Vagina (tissue), 2 donors: ENCODE measurements at places on chromosomes 7 and 10.

DNA sequence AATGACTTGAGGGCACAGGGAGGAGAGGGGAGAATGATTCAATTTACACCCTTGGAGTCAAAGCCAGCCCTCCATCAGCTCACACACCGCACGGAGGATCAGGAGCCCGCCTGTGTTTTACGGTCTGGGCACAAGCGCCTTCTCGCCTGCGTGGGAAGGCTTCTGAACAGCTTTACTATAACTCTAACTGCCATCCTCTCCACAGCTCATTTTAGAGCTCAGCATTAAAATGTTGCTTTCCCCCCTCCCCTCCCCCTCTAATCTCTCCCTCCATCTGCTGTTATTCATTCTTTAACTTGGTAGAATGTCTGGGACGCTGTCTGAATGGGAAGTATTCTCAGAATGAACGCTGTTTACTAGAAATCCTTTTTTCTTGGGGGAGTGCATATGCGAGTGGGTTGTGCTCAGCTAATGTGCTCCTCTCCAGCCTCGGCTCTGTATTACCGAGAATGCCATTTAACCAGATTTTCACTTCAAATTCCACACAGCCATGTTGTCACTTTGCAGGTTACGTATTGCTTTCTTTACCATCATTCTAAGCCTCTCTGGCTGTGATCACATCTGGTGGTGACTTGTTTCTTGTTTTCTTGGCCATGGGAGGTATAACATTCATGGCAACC is 140.1 kb downstream of the GFRA1 start:
- peaks cover 12% of the 10 kb centered on the region for H3K4me1 ChIP-seq
- DNase-seq, result no peak
- H3K4me3 ChIP-seq, result no peak overlapping the region
- H3K27ac ChIP-seq, result no peak overlapping the region
- H3K36me3 ChIP-seq, result no peaks in the 10 kb centered on the region
- H3K27me3 ChIP-seq, result no peaks in the 10 kb centered on the region

- no peak overlapping the region for H3K4me3 ChIP-seq
- DNase-seq, result no peak
- no peaks in the 10 kb centered on the region for H3K4me1 ChIP-seq
- no peaks in the 10 kb centered on the region for H3K27me3 ChIP-seq
- H3K27ac ChIP-seq, result no peak overlapping the region
- no peaks in the 10 kb centered on the region for H3K36me3 ChIP-seq
These were observed 97.1 kb upstream of the TMEM168 start for GRCh38 chr7:112887337-112887736.

- no peaks in the 10 kb centered on the region for H3K4me1 ChIP-seq
- no peak overlapping the region for H3K4me3 ChIP-seq
- DNase-seq, result no peak
- H3K27me3 ChIP-seq, result no peaks in the 10 kb centered on the region
These were observed 49.9 kb upstream of the PPP1R3A start for GRCh38 chr7:113968713-113969112.

- H3K4me3 ChIP-seq, result no peak overlapping the region
- H3K4me1 ChIP-seq, result peaks cover 1% of the 10 kb centered on the region
- no peak for DNase-seq
- no peaks in the 10 kb centered on the region for H3K36me3 ChIP-seq
- H3K27ac ChIP-seq, result no peak overlapping the region
These were observed 11.0 kb downstream of the HIBADH start for GRCh38 chr7:27651702-27652101.

DNA sequence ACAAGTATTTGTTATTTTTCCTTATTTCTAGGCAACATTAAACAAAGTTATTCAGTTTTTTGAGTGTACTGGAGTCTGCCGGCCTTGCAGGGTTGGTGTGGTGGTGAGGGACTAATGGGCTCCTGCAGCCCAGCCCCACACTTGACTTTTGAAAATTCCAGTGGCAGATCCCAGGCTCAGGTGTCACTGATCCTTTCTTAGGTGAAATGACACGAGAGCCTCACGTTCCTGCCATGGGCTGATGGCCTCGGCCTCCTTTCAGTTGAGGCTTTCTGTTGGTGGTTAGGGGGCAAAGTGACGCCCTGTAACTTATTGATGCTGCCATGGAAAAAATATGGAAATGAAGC is 117.9 kb downstream of the NKX6-2 start:
- H3K4me3 ChIP-seq, result no peak overlapping the region
- H3K27me3 ChIP-seq, result no peaks in the 10 kb centered on the region
- H3K36me3 ChIP-seq, result no peaks in the 10 kb centered on the region

GRCh38 chr10:89114846-89115625 is 92.1 kb downstream of the CH25H start:
- no peaks in the 10 kb centered on the region for H3K36me3 ChIP-seq
- no peak for DNase-seq

DNA sequence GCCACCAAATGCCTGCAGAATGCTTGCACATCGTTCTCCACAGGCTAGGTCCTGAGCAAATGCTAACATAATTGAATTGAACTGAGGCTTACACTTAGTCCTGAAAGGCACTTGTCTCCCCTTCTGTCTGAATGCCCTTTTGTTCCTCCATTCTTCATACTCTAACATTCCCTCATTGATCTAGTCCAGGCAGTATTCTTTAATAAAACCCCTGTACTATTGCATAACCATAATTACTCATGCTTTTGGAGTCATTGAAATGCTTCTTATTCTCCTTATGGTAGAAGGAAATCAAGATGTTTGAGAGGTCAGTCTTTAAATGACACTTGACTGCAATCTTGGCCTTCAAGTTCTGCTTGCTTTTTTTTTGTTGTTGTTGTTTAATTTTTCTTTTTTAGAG is 7.1 kb downstream of the PI4K2A start:
- H3K27ac ChIP-seq, result peak overlapping the region; percentile 73
- H3K27me3 ChIP-seq, result no peaks in the 10 kb centered on the region
- H3K4me1 ChIP-seq, result peaks cover 48% of the 10 kb centered on the region
- DNase-seq, result no peak
- no peaks in the 10 kb centered on the region for H3K36me3 ChIP-seq

- peaks cover 57% of the 10 kb centered on the region for H3K4me1 ChIP-seq
- H3K36me3 ChIP-seq, result peaks cover 7% of the 10 kb centered on the region
- H3K27me3 ChIP-seq, result no peaks in the 10 kb centered on the region
- DNase-seq, result no peak
These were observed 2.7 kb downstream of the COG5 start for GRCh38 chr7:107560898-107561516.

DNA sequence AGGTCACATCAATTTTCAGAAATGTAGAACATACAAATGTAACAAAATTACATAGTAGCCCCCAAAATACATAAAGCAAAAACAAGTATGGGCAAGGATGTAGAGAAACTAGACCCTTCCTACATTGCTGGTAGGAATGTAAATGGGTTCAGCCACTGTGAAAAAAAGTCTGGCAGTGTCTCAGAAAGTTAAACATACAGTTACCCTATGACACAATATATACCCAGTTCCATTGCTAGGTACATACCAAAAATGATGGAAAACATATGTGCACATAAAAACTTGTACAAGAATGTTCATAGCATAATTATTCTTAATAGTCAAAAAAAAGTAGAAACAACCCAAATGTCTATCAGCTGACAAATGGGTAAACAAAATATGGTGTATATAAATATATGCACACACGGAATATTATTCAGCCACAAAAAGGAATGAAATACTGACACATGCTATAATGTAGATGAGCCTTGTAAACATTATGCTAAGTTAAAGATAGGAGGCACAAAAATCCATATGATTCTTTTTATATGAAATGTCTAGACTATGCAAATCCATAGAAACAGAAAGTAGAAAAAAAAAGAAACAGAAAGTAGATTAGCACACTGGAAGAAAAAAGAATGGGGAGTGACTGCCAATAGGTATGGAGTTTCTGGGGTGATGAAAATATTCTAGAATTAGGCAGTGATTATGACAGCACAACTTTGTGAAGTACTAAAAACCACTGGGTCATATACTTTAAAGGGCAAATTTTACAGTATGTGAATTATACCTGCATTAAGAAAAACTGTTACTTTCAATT is 13.5 kb downstream of the HERPUD2 start:
- H3K4me3 ChIP-seq, result no peak overlapping the region
- no peaks in the 10 kb centered on the region for H3K27me3 ChIP-seq
- H3K4me1 ChIP-seq, result peaks cover 32% of the 10 kb centered on the region

- H3K4me3 ChIP-seq, result peak overlapping the region; percentile 64
- no peaks in the 10 kb centered on the region for H3K36me3 ChIP-seq
- peak overlapping the region; percentile 94 for H3K27ac ChIP-seq
- peaks cover 79% of the 10 kb centered on the region for H3K4me1 ChIP-seq
- H3K27me3 ChIP-seq, result no peaks in the 10 kb centered on the region
These were observed 1.5 kb downstream of the SMARCD3 start for GRCh38 chr7:151246851-151247580.

GRCh38 chr10:31578181-31578852 is 259.3 kb downstream of the ZEB1 start:
- no peak overlapping the region for H3K27ac ChIP-seq
- H3K36me3 ChIP-seq, result no peaks in the 10 kb centered on the region
- DNase-seq, result no peak
- no peak overlapping the region for H3K4me3 ChIP-seq

GRCh38 chr7:135602304-135602703 is 44.6 kb downstream of the NUP205 start:
- peaks cover 3% of the 10 kb centered on the region for H3K36me3 ChIP-seq
- H3K27ac ChIP-seq, result no peak overlapping the region
- DNase-seq, result no peak
- H3K4me3 ChIP-seq, result no peak overlapping the region

DNA sequence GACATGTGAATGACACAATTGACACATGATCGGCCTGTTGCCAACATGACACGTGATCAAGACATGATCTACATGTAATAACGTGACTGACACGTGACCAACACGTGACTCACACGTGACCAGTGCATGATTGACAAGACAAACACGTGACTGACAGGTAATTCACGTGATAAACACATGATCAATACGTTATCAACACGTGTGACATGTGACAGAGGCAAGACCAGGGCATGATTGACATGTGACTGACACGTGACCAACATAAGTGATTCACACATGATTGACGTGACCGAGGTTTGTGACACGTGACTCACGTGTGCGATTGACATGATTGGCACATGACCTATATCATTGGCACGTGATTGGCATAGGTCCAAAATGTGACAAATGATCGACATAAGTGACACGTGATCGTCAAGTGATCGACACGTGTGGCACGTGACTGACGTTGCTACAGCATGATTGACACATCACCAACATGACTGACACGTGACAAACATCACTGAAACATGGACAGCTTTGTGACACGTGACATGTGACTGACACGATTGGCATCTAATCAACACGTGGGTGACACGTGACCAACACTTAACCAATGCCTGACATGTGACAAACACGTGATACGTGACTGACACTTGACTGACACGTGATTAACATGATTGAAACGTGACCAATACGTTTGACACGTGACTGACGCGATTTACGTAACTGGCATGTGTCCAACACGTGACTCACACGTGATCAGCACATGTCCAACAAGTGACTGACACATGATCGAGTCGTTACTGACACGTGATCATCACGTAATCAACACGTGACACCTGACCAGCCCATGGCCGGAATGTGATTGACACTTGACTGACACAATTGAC is 23.0 kb downstream of the CRPPA start:
- no peak overlapping the region for H3K27ac ChIP-seq
- no peak overlapping the region for H3K4me3 ChIP-seq
- DNase-seq, result no peak
- no peaks in the 10 kb centered on the region for H3K27me3 ChIP-seq
- no peaks in the 10 kb centered on the region for H3K36me3 ChIP-seq

DNA sequence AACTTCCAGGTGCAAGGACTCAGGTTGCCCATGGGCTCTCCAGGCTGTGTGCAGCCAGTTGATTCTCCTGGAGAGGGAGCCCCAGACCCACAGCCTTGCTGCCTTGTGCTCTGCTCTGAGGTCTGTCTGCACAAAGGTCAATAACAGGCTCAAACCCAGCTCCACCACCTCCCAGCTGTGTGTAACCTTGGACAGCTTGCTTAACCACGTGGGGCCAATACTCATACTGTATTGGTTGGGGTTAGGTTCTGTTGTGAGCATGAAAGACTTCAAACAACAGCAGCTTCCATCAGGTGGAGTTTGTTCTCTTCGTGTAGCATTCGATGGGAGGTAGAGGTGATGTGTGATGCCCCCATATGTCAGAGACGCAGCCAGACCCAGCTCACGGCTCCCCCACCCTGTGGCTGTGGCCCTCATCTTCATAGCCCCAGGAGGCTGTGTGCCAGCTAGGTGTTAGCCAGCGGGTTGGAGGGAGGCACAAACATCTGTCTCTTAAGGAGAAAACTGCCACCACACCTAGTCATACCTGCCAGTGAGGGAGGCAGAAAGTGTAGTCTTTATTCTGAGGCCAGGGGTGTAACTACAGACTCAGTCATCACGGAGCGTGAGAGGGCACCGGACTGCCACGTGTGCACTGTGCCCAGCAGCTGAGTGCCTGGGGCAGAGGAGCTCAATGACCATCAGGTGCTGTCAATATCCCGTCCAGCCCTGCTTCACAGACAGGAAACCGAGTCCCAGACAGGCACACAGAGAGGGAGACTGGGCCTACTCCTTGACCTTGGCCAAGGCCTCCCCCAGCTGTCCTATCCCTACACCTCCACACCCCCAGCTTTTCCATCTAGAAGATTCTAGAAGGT is 8.1 kb upstream of the POLD2 start:
- no peak for DNase-seq
- H3K4me1 ChIP-seq, result no peaks in the 10 kb centered on the region
- no peak overlapping the region for H3K27ac ChIP-seq
- no peaks in the 10 kb centered on the region for H3K27me3 ChIP-seq
- H3K4me3 ChIP-seq, result no peak overlapping the region

GRCh38 chr10:124007773-124008145 is 85.6 kb downstream of the CHST15 start:
- H3K4me1 ChIP-seq, result no peaks in the 10 kb centered on the region
- no peaks in the 10 kb centered on the region for H3K36me3 ChIP-seq
- H3K27ac ChIP-seq, result no peak overlapping the region
- no peak for DNase-seq

DNA sequence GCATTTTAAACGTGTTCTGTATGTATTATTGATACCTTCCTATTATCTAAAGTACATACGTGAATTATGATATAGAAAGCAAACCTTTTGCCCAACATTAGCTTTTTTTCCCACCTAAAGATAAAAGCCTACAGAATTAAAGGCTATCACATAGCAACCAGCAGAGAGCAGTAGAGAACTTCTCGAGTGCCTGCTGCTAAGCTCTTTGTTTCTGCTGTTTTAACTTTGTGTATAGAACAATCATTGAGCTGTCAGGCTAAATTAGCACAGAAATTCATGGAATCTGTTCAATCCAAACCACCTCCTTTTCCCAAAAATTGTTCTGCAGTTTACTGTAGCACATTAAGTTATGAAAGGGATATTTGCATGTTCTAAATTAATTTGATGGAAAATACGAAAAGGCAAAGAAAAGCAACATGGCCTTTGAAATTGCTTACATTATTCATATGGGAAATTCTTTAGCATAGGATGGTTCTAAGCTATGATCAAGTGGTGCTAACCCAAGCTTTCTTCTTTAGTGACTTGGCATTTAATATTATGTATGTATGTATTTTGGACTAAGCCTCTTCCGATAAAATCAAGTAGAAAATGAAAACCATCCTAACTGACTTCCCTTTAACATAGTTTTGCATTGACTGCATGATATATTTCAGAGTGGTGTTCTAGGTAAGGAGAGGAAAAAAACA is 1288.5 kb downstream of the GATA3 start:
- H3K4me3 ChIP-seq, result no peak overlapping the region
- H3K4me1 ChIP-seq, result no peaks in the 10 kb centered on the region
- H3K27ac ChIP-seq, result no peak overlapping the region

GRCh38 chr10:3067118-3067858 is at the start of gene PFKP:
Gene PFKP (plus strand): TSS chr10:3067548. CDS start chr10:3067596, 48 bp downstream.
- H3K36me3 ChIP-seq, result no peaks in the 10 kb centered on the region
- H3K4me1 ChIP-seq, result peaks cover 19% of the 10 kb centered on the region
- H3K27me3 ChIP-seq, result no peaks in the 10 kb centered on the region

GRCh38 chr7:51187941-51188340 is 128.7 kb downstream of the COBL start:
- no peaks in the 10 kb centered on the region for H3K36me3 ChIP-seq
- H3K27me3 ChIP-seq, result no peaks in the 10 kb centered on the region
- DNase-seq, result no peak
- H3K4me3 ChIP-seq, result no peak overlapping the region
